ENCODE measurements at places on chromosomes 6 and 20.

GRCh38 chr20:40056171-40056570 is 632.9 kb downstream of the MAFB start:
- no peaks in the 10 kb centered on the region for H3K27me3 ChIP-seq
- H3K36me3 ChIP-seq = no peaks in the 10 kb centered on the region
- H3K4me3 ChIP-seq = no peak overlapping the region
- no peak overlapping the region for H3K27ac ChIP-seq
- H3K4me1 ChIP-seq = no peaks in the 10 kb centered on the region

DNA sequence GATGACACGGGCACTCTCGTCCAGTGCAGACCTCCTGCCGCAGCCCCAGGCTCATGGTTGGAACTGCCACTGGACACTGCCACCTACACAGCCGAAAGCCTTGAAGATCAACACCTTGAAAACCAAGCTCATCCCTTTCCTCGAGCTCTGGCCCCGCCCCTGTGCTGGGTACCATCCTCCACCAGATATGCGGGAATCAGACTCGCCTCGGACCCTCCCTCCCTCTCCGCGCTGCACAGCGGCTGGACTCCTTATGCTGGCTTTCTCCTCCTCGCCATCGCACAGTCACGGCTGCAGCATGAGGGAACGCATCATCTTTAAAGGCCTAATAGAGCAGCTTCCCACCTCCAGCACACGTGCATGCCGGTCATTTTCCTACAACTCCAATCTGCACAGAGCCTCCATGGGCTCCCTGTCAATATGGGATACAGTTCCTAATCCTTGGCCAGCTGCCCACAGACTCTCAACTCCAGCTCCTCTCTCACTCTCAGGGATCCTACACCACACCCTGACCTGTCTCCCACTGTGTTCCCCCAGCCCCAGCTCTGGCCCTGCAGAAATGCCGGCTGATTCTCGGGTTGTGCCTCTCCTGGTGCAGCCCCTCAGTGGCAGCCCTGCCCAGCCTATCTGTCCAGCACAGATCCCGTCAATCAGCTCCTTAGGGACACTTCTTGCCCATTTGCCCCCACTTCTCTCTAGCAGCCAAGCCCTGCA is 23.2 kb downstream of the TXNDC5 start:
- H3K36me3 ChIP-seq = peaks cover 57% of the 10 kb centered on the region
- no peak overlapping the region for H3K27ac ChIP-seq
- no peak overlapping the region for H3K4me3 ChIP-seq
- peaks cover 2% of the 10 kb centered on the region for H3K4me1 ChIP-seq
- no peak for DNase-seq

GRCh38 chr6:105898286-105898685 is 187.8 kb upstream of the PRDM1 start:
- no peaks in the 10 kb centered on the region for H3K36me3 ChIP-seq
- peaks cover 14% of the 10 kb centered on the region for H3K4me1 ChIP-seq
- peak; percentile 26 for DNase-seq
- H3K4me3 ChIP-seq = no peak overlapping the region
- H3K27me3 ChIP-seq = no peaks in the 10 kb centered on the region

DNA sequence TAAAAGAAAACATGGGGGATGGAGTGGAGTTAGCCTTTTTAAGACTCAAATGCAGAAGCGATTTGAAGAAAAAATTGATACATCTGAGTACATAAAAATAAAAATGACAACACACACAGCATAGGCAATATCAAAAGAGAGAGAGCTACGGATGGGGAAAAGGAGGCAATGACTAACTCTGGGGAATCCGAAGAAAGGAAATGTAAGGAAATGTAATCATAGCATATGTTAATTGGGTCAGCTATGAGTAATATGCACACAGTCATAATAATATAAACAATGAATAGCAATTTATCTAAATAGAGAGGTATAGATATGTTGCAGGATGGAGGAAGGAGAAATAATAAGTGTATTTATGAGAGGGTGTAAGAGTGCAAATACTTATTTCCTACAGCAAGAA is 83.4 kb downstream of the NOL4L start:
- H3K36me3 ChIP-seq = no peaks in the 10 kb centered on the region
- no peak for DNase-seq
- peaks cover 5% of the 10 kb centered on the region for H3K27me3 ChIP-seq
- H3K4me1 ChIP-seq = no peaks in the 10 kb centered on the region

DNA sequence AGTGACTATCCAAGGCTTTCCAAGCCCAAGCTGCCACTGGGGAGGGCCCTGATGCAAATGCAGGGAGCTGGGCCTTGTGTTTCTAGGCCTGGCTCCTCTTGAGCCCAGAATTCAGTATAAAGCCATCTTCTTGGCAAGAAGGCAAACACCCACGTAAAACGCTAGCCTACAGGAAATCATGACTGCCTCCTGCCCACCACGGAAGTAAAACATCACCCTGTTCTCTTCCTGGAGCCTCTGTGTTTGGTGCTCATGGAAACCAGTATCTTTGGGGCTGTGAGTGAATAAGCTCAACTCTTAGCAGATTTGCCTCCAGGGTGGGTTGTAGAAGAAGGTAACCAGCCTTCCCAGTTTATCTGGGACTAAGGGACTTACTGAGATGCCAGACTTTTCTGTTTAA is 271.0 kb downstream of the ZNF217 start:
- H3K27me3 ChIP-seq = no peaks in the 10 kb centered on the region
- H3K36me3 ChIP-seq = no peaks in the 10 kb centered on the region

DNA sequence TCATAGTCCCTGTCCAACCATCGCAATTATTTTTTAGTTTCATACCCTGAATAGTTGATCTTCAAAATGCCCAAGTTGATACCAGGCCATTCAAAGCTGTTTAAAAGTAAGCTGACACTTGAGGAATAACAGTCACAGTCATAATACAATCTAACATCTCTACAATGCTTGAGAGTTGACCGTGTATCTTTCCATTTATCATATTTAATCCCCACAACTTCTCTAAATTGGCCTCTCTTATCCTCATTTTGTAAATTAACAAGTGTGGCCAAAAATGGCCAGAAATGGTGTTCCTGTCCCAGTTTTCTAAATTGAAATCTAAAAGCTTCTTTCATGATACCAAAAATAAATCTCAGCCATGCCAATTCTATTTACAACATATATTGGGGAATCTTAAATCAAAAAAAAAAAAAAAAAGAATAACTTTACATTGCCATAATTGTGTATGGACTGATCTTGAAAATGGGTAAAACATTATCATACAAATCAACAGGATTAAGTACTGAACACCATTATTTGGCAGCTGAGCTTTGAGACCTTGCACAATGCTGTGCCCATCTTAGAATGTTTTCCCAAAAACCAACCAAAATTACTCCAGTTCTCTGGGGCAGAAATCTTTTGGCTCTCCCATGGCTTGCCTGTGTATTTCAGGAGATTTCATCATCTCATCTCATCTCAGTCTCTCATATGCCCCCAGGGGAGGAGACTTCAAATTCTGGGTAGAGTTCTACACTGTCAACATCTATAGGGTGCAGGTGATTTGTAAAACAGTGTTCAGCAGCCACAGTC is 448.7 kb upstream of the JARID2 start:
- no peak overlapping the region for H3K4me3 ChIP-seq
- H3K27me3 ChIP-seq = no peaks in the 10 kb centered on the region
- H3K36me3 ChIP-seq = no peaks in the 10 kb centered on the region
- peaks cover 6% of the 10 kb centered on the region for H3K4me1 ChIP-seq

GRCh38 chr6:157244175-157244574 is 79.1 kb downstream of the TMEM242 start:
- DNase-seq = no peak
- no peaks in the 10 kb centered on the region for H3K36me3 ChIP-seq
- peaks cover 13% of the 10 kb centered on the region for H3K4me1 ChIP-seq
- H3K27me3 ChIP-seq = peaks cover 6% of the 10 kb centered on the region

DNA sequence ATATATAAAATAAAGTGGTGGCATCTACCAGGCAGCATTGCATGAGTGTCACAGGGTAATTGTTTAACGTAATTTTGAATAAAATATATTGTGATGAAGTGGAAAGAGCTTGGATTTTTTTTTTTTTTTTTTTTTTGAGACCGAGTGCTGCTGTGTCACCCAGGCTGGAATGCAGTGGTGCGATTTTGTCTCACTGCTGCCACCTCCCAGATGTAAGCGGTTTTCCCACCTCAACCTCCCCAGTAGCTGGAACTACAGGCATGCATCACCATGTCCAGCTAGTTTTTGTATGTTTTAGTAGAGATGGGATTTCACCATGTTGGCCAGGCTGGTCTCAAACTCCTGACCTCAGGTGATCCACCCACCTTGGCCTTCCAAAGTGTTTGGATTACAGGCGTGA is 81.1 kb upstream of the SMIM8 start:
- no peaks in the 10 kb centered on the region for H3K27me3 ChIP-seq
- no peak for DNase-seq
- no peaks in the 10 kb centered on the region for H3K4me1 ChIP-seq
- no peak overlapping the region for H3K4me3 ChIP-seq

DNA sequence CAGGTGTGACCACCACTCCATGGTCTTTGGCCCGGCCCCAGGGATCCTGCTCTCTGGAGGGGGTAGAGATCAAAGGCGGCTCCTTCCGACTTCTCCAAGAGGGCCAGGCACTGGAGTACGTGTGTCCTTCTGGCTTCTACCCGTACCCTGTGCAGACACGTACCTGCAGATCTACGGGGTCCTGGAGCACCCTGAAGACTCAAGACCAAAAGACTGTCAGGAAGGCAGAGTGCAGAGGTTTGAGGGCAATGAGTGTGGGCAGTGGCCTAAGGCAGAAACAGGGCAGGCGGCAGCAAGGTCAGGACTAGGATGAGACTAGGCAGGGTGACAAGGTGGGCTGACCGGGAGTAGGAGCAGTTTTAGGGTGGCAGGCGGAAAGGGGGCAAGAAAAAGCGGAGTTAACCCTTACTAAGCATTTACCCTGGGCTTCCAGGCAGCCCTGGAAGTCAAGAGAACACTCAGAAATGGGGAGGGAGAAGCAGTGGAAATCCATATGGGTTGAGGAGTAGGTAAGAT is 533 bp downstream of the CFB start:
- H3K4me1 ChIP-seq = peaks cover 21% of the 10 kb centered on the region
- no peak overlapping the region for H3K27ac ChIP-seq
- no peak overlapping the region for H3K4me3 ChIP-seq
- peaks cover 2% of the 10 kb centered on the region for H3K36me3 ChIP-seq
- H3K27me3 ChIP-seq = peaks cover 8% of the 10 kb centered on the region
- DNase-seq = no peak

- H3K27ac ChIP-seq = no peak overlapping the region
- no peak overlapping the region for H3K4me3 ChIP-seq
- peaks cover 4% of the 10 kb centered on the region for H3K27me3 ChIP-seq
- H3K36me3 ChIP-seq = no peaks in the 10 kb centered on the region
- H3K4me1 ChIP-seq = peaks cover 7% of the 10 kb centered on the region
These were observed 1.1 kb upstream of the PRSS35 start for GRCh38 chr6:83511266-83511665.

- H3K36me3 ChIP-seq = peaks cover 3% of the 10 kb centered on the region
- no peaks in the 10 kb centered on the region for H3K27me3 ChIP-seq
- H3K27ac ChIP-seq = no peak overlapping the region
- DNase-seq = no peak
- peaks cover 12% of the 10 kb centered on the region for H3K4me1 ChIP-seq
These were observed 173.6 kb downstream of the SASH1 start for GRCh38 chr6:148516217-148516616.

- peaks cover 26% of the 10 kb centered on the region for H3K4me1 ChIP-seq
- peak overlapping the region; percentile 99 for H3K27ac ChIP-seq
- no peak for DNase-seq
- H3K4me3 ChIP-seq = peak overlapping the region; percentile 97
- no peaks in the 10 kb centered on the region for H3K27me3 ChIP-seq
These were observed 849 bp downstream of the GSTA4 start for GRCh38 chr6:52994031-52994838.

DNA sequence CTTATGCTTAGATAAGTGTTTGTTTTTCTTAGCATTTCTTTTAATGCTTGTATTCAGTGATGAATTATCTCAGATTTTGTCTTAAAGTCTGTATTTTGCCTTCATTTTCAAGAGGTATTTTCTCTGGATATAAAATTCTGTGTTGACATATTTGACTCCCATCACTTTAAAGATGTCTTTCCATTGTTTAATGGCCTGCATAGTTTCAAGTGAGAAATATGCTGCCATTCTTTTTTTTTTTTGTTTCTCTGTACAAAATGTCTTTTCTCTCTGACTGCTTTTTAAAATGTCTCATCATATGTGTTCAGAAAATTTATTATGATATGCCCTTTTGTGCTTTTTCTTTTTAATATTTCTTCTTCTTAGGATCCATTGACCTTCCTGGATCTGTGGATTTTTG is 578.0 kb upstream of the NOX3 start:
- DNase-seq = no peak
- H3K36me3 ChIP-seq = no peaks in the 10 kb centered on the region

DNA sequence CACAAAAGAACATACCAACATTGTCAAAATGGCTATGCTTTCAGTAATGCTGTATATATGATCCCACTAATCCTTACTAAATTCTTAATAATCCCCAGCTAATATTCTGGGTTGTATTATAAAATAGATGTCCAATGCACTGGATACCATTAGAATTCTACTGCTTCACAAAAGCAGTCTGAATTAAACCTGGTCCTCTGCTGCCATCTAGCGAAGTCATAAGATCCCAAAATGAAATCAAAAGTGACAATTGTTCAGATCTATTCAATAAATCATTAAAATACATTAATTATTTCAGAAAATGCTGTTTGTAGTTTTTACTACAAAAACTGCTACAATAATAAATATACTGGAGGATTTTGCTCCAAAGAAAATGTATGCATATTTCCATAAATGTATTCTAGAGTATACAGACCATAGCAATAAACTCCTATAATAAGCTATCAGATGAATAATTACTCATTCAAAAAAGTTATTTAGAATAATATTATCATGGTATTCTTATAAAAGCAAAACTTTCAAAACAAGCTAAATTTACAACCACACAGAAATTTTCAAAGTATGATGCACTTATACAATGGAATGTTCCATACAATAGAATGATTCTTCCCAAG is 92.6 kb downstream of the RNGTT start:
- no peaks in the 10 kb centered on the region for H3K36me3 ChIP-seq
- no peak for DNase-seq
- H3K4me3 ChIP-seq = no peak overlapping the region

GRCh38 chr20:33789109-33789857 is 21.9 kb upstream of the CHMP4B start:
- peak; percentile 97 for DNase-seq
- no peaks in the 10 kb centered on the region for H3K27me3 ChIP-seq
- H3K27ac ChIP-seq = no peak overlapping the region
- no peak overlapping the region for H3K4me3 ChIP-seq

GRCh38 chr6:145427232-145427631 is 308.1 kb downstream of the EPM2A start:
- DNase-seq = no peak
- H3K27me3 ChIP-seq = no peaks in the 10 kb centered on the region
- no peak overlapping the region for H3K4me3 ChIP-seq
- no peak overlapping the region for H3K27ac ChIP-seq
- no peaks in the 10 kb centered on the region for H3K36me3 ChIP-seq

- DNase-seq = no peak
- no peak overlapping the region for H3K27ac ChIP-seq
- no peaks in the 10 kb centered on the region for H3K36me3 ChIP-seq
- H3K4me1 ChIP-seq = peaks cover 2% of the 10 kb centered on the region
- H3K4me3 ChIP-seq = no peak overlapping the region
These were observed 87.9 kb upstream of the ZNF217 start for GRCh38 chr20:53681352-53682212.

DNA sequence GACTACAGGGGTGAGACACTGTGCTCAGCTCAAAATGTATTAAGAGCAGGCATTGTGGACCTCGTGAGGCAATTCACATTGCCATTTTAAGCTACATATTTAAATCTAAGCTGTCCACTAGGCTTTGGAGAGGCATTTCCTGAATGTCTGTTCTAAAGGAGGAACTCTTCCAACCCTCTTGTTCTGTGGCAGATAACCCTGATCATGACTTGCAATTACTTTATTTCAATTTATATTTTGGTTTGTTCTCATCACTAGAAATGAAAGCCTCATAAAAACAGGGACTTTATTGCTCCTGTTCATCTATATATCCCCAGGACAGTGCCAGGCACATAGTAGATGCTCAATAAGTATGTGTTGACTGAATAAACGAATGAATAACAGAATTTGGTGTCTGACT is 84.0 kb upstream of the SALL4 start:
- no peak overlapping the region for H3K27ac ChIP-seq
- no peaks in the 10 kb centered on the region for H3K27me3 ChIP-seq
- DNase-seq = no peak
- no peak overlapping the region for H3K4me3 ChIP-seq
